Left ventricle myocardium inferior (tissue), 1 donor: ENCODE measurements at places on chromosomes 5 and 9. TPM values are rescaled to one million over a fixed set of nuclear protein-coding genes. Genes with fewer than 3 reads are reported as not detected.

The FUBP3 gene
- total RNA-seq: 22.6 TPM

The PAEP gene
- total RNA-seq: not detected

The AGXT2 gene
- total RNA-seq: not detected

The FAM78A gene
- total RNA-seq: 47.3 TPM

The WDR38 gene
- not detected for total RNA-seq

The RFX3 gene
- total RNA-seq: 3.8 TPM

The CCDC180 gene
- total RNA-seq: 2.4 TPM

DNA sequence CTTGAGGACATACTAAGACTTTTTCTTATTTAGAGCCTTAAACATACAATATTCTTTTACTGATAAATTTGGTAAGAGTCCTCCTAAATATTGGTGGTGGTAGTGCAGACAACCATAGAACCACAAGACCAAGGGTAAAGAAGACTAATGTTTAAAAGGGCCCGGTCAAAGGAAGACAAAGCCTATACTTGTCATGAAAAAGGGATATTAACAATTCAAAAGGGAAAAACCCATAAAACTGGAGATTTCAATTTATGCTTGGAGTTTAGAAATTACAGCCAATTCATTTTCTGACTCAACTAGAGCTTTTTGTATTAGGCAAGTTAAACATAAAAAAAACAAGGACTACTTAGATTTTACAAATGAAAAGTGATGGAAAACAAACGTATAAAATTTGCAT is 24.4 kb downstream of the FEM1C start:
- DNase-seq: no peak

DNA sequence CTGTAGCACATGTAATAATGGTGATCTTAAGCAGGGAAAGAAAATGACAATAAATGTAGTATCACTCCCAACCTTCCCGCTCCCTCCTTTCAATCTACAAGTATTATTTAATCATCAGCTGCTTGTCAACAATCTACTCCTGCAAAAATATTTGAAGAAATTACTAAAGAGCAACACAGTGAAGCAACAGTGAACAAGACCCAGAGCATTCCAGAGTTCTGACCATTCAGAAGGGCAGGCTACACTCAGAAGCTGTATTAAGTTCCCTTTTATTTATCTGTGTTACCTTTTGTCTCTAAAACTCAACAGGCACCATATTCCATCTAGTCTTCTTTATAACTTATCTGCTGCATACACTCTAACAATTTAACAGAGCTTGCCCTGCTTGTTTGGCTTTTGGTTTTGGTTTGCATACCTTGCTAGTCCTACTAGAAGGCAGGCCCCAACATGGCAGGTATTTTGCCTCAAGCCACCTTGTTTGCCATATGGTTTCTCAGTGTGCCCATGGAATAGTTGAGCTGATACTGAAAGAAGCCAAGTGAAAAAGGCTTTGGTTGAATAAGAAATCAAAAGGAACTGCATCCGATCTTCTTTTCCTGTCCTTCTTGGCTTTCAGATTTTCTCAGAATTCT is 253.9 kb downstream of the CEMIP2 start:
- DNase-seq: no peak

DNA sequence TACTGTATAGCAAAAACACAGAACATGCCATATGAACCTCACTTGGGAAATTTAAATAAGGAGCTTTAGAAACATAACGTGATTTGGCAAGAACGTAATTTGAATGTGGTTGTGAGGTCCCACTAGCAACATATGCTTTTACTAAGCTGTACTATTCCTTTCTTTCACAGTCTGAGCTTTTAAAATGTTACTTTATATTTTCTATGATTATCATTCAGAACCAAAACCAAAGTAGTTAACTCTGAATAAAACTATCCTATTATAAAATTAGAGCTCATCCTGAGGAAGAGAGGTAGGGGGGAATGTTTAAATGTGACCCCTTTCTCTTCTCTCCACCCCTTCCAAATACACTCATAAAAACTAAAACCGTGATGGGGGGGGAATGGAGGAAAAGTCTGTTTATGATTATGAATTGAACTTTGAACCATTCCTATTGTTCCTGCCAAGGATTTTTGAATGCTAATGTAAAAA is 435.7 kb downstream of the NFIB start:
- DNase-seq: no peak

DNA sequence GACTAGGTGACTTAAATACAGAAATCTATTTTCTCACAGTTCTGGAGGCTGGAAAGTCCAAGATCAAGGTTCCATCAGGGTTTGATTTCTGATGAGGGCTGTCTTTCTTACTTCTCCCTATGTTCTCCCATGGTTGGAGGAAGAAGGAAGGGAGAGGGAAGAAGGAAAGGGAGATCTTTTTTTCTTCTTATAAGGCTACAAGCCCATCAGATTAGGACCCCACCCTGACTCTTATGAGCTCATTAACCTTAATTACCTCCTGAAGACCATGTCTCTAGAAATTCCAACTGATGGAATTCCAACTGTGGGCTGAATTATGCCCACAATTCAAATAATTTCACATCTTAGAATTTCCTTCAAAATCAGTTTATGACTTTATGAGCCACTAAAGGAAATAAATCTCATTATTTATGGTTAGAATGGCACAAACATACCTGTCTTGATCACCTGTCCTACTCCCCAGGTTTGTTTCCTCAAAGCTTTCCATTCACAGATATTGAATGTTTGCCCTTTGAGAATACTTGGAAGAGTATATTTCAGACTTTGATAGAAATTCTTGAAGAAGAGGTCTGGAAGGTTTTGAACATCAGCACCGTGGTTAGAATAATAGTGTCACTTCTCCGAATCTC is 7.6 kb downstream of the PPWD1 start:
- DNase-seq: no peak

DNA sequence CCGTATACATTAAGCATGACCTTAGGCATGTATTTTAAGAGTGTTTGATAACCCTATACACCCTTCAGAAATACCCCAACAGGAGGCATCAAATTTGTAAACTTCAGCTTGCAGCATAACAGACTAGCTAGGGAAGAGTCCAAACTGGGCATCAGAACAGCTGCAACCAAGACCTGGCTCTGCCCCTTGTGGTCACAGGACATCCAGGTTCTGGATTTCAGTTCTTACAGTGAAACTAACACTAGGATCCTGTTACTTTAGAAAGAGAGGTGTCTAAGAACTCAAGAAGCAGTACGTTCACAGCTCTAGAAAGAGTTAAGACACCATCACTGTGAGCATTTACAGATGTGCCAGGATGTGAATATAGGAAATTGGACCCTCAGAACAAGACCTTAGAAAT is 229.8 kb downstream of the BNC2 start:
- no peak for DNase-seq

DNA sequence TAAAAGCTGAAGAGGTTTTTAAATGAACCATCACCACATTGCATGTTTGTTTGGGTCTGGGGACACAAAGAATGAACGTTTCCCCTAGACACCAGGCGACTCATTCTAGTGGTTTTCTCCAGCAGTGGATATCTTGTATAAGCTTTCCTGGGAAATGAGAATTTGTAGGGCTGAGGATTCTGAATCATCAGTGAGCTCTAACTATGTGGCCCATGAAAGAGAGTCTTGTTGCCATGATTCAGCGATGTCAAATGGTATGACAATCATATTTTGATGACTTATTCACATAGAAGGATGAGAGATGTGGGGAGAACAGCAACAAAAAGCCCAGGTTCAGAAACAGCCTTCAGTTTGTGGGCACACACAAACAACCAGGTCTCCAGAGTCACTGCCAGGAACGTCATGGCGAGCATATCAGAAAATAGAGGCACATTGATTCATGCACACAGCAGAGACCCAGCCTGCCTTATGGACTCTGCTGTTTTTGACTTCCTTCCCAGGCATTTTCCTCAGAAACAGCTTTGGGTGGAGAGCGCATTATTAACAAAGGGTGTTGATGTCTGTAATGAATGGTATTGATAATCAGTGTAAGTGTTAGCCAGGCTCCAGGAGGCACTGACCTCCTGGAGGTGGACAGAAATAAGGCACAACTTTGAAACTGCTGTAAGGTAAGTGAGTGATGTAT is 13.3 kb downstream of the ZNF474 start:
- no peak for DNase-seq

- no peak for DNase-seq
Measured at GRCh38 chr5:36728697-36729543, 122.5 kb downstream of the SLC1A3 start.

- DNase-seq: no peak
Measured at GRCh38 chr9:72232778-72233177, 83.5 kb downstream of the GDA start.

DNA sequence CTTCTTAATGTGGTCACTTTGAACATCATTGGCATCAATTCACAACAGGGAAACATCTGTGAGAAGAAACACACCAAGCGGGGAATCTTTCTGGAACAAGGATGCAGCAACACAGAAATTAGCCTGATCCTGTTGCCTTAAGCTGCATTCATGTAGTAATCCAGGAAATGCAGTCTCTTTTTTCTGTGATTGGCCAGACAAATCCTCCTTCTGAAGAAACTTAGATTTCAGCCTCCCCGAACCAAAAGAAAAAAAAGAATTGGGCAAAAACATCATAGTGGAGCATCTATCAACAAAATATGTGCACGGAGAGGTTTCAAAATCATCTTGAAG is 7.2 kb upstream of the XPA start:
- DNase-seq: no peak

GRCh38 chr5:160511280-160511929 is 89.8 kb downstream of the PTTG1 start:
- DNase-seq: no peak

- DNase-seq: no peak
Measured at GRCh38 chr5:59756373-59757035, 137.0 kb downstream of the PDE4D start.

DNA sequence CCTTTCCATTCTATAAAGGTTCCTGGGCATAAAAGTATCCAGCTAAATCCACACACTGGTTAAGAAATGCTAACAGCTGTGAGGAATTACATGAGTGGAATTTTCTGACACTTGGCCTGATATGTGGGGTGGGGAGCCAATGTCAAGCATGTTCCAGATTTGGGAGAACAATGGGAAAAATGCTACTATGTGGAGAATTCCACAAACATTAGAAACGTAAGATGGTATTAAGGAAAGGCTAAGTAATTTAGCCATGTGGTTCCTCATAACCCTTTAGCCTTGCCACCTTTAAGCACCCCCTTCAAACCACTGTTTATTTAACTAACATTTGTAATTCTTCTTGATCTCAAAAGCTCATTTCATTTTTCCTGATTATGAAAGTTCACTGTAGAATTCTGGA is 149.2 kb downstream of the GNA14 start:
- DNase-seq: no peak

DNA sequence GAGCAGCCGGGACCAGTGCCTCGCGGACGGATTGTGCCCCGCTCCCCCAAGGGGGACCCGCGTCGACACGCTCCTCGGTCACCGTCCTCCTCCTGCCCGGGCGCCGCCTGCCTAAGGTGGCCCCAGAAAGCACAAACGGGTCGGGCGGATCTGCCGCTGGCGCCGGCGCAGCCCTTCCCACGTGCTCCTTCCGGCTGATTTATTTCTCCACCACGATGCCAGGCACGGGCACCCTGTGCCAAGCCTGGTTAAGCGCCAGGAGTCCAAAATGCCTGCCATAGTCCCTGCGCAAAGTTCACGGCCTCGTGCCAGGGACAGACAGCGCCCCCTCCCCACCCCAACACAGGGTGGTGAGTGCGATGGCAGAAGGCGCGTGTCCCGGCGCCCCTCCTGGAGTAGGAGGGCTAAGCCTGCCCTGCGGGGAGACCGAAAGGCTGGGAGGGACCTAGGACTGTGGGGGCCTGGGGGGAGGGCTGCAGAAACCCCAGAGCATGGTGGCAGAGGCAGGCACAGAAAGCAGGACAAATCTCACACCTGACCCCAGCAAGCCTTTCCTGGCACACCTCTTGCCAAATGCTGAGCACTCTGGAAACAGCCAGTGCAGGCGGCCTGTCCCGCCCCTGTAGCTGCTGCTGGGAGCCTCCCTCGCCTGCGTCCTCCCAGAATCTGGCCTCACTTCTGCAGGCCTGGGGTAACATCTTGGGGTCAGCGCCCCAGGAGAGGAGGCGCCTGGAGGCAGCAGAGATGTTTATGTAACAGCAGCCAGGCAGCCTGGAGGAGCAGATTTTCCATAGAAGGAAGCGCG is 1.1 kb upstream of the NOTCH1 start:
- DNase-seq: peak; percentile 75

- DNase-seq: no peak
Measured at GRCh38 chr5:140058212-140058932, 15.3 kb upstream of the NRG2 start.

DNA sequence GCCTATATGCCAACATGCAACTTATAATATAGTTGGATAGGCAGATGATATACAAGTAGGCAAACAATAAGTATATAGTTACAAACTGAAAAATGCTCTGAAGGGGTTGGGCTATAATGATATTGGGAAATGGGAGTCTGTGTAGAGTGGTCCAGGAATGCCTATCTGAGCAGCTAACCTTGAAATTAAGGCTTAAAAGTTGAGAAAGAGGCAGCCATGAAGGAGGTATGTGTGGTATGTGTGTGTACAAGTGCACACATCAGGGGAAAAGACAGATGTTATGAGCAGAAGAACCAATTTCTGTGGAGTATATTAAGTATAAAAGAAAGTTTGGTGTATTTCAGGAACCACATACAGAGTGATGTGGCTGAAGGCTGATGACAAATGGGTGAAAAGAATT is 154.9 kb upstream of the PAPPA start:
- DNase-seq: no peak

DNA sequence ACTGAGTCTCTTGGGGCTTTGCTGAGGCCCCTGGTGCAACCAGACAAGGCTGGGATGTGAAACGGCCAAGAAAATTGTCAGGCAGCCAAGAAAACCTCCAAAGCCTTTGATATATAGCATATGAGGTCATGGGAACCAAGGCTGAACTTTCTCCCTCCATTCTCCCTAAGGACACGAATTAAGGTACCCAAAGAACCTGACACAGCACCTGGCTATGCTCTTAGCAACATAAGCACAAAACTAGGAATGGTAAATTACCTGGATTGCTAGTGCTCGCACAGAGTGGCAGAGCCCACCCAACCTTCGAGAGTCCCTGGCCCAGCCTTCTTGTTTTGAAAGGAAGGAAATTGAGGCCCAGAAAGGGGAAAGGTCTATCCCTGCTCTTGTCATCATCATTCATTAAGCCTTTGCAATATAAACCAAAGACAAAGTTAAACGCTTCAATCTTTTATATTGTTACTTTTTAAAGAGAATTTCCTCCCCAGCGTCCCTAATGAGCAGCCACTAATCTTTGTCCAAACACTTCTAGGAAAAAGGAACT is 220.0 kb upstream of the NR4A3 start:
- no peak for DNase-seq

DNA sequence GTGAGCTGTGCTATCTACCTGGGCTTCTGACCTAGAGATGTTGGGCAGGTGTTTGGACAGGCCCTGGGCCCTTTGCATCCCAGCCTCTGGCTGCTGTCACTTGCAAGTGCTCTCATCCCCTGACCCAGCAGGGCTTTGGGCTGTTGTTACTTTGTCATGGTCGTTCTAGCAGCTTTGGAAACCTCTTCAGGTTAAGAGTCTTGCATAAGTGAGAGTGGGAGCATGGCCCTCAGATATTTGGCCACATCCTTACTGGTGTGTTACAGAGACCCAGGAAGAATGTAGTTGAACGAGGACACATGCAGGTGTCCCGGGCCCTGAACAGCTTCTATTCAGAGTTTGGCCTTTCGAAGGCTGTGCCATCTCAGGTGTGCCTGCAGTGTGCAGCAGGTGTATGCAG is 4.5 kb downstream of the TENT4A start:
- no peak for DNase-seq
